SJSA1 (cell line): ENCODE measurements at places on chromosomes 2 and 18.

DNA sequence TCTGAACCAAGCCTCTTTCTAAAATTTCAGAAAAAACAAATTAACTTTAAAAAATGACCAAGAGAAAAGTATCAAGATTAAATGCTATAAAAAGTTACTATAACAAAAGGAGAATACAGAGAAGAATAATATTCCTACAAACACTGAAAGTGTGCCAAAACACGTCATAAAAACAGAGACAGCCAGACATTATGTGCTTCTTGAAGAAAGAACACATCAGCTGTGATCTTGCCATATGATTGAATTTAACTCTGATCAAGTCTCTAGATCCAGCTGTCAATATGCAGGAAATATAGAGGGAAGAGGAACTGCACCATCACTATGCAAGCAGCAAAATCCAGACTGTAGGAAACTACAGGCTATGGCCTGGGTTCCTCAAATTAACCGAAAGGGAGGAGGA, 33.7 kb upstream of the COL5A2 start:
- DNase-seq, result no peak

GRCh38 chr2:214648520-214648919, 161.0 kb downstream of the BARD1 start:
- DNase-seq, result no peak

DNA sequence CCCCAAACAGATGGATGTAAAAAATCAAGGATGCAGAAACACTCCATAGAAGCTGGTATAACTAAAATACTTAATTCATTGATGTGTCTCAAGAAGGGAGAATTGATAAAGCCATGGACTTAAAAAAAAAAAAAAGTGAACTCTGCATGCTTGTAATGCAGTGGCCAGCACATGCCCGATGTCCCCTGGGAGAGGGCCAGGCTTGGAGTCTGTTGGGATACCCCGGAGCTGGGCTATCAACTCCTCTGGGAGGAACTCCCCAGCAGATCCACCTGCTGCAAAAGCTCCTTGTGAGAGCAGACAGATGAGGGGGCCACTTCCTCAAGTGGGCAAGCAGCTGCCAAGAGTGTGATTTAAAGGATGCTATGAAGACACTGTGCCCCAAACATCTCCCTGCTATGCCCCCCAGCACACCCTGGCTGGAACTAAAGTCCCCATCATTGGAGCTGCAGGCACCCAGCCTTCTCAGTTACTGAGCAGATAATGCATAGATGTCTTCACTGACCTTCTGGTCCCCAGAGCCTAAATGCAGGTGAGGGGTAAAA, 311.5 kb upstream of the ID2 start:
- DNase-seq, result no peak

GRCh38 chr2:43086451-43087221, 139.8 kb downstream of the ZFP36L2 start:
- peak; percentile 95 for DNase-seq

DNA sequence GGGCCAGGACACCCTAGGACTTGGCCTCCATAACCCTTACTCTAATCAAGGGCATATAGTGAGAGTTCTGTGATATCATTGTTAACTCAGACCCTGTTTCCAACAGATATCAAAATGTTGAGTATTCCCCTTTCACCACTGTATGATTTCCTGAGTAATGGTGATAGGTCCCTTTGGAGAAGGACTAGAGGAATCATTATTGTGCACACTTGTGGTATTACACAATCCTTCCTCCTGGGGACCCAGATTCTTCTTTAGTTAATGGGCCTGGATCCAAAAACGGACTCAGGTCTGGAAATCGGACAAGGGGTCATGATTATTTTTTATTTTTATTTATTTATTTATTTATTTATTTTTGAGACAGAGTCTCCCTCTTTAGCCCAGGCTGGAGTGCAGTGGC, 23.5 kb downstream of the PRKRA start:
- DNase-seq, result no peak

DNA sequence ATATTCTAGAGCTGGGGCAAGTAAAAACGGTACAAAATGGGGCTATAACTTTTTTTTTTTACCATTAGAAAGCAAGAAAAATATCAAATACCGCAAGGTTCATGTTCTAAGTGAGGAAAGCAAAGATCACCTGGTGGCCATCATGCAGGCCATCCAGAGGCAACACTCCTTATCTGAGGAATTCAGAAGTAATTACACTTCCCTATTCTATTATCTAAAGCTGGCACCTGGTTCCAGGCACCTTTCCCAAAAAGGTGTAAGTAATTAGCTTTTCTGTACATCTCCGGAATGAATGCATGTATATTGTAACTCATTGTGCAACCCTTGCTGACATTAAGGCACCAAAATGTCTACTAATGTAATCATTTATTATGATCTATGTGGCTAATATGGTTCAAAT, 152.5 kb upstream of the GYPC start:
- DNase-seq, result no peak

DNA sequence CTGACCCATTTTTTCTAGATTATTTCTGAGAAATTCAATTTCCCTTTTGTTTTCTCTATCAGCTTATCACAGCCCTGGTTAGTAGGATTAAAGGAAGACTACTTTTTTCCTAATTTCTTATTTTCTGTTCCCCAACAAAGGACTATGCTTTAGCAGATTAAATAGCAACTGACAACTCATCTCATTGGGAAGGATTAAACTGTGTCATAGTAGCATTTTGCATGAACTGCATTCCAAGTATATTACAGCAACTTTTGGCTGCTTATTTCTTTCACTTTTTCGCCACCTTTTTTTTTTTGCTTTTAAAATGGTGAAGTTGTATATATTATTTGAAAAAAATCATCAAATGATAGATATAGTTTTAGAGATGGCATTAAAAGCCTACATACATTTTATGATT, 570.3 kb downstream of the FBXO15 start:
- DNase-seq, result no peak
